ENCODE measurements at places on chromosomes 16 and 17.

- DNase-seq, result no peak
Measured at GRCh38 chr16:53925526-53925925, 221.6 kb downstream of the FTO start.

GRCh38 chr16:6600167-6600566 is 732.5 kb upstream of the RBFOX1 start:
- DNase-seq, result no peak

DNA sequence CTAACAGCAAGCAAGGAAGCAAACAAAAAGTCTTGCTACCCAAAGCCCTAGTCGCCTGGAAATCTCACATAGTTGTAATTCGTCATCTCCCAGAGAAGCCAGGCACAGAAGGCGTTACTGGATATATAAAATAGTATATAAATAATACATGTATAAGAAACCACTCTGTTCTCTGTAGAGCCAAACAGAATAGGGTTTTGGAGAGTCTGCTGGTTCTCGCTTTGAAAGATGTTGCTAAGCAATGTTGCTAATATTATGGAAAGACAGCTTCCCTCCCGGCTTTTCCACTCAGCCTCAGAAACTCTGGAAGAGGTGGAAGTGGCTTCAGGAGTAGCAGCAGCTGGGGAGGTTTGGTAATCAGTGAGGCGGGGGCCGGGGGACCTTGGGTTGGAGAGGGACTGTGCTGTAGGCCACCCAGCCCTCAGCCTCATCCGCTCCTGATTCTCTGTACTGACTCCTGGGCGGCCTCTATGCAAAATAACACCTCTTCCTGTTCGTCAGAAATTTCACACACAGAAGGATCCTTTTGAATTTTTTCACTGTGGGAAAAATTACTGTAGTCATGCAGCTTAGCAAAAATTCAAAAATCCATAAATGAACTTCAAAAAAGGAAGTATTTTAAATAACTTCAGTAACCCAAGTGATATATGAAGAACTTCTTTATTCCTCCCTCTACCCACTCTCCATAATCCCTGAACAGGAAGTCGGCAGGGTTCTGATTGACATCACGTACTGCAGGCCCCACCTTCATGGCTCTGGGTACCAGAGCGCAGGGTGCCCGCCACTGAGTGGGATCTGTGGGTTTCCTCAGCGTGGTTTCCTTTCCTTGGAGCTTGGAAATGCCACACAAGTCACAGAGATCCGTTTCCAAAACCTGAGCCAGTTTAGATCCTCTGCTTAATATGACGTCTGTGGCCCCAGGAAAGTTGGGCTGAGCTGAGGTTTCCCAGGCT is 51.4 kb downstream of the RAP1GAP2 start:
- DNase-seq, result no peak

DNA sequence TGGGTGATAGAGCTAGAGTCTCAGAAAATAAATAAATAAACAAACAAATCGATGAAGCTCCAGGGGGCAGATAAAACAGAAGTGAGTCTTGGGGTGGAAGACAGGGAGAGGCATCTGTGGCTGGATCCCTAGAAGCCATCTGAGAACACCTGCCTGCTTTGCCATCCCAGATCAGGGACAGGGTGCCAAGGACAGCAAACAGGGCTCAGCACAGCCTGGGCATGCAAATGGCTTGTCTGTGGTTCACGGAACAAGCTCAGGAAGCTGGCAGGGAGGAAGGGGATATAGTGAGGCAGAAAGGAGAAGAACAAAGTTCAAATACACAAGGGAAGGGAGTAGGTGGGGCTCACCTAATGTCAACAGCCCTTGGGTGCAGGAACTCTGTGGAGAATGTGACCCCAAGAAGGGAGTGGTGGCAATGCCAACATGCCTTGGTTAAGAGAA is 27.5 kb downstream of the TRIM25 start:
- DNase-seq, result no peak

GRCh38 chr17:79707931-79708891 is 22.5 kb upstream of the ENPP7 start:
- DNase-seq, result no peak

DNA sequence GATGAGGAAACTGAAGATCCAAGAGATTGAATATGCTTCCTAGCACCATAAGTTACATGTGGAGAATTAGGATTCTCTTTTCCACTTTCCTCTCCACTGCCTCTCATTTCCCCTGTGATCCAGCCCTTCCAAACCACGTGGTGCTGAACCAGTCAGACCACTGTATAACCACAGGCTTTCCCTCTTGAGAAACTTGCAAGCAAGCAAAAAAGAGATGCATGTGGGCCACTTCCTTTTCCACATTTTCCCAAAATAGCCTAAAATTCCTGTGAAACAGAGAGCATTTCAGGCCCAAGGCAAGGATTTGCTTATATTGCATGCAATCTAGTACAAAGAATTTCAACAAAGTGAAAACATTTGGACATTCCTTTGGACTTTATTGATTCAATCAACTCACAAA is 59.3 kb upstream of the KSR1 start:
- peak; percentile 69 for DNase-seq

- no peak for DNase-seq
Measured at GRCh38 chr17:52383493-52384100, 225.1 kb upstream of the CA10 start.

DNA sequence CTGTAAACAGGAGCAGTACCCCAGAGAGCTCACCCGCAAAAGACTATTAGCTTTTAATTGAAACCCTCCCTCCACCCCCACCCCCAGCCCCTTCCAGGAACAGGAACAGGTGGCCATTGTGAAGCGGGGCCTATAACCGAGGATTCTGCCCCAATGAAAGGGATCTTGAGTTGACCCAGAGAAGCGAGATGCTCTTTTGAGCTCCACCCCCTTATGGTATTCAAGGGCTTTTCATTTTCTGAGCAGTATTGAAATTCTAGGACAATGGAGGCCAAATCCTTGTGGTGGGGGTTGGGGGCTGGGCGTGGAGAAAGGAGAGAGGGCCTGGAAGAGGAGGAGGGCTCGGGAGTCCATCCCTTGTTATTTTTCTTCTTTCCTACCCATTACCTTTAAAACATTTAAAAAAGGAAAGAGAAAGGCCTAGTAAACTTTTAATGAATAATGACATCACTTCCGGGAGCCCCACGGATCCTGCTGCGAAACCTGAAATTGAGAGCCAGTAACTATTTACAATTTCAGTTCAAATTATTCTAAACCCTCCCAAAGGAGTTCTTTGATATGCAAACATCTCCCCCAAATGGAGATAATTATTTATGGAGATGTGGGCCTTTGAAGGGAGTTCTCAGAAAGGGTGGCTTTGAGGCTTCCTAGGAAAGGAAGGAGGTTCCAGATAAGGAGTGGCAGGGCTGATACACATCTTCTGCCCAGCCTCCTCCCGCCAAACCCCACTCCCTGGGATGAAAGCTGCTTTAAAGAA is 30.5 kb downstream of the HS3ST3B1 start:
- no peak for DNase-seq

GRCh38 chr16:75195811-75196790 is 10.9 kb downstream of the CTRB2 start:
- DNase-seq, result no peak

GRCh38 chr17:1153795-1154546 is 25.8 kb downstream of the ABR start:
- DNase-seq, result peak; percentile 24

GRCh38 chr17:40176754-40177110 is 538 bp upstream of the RAPGEFL1 start:
- DNase-seq, result no peak

DNA sequence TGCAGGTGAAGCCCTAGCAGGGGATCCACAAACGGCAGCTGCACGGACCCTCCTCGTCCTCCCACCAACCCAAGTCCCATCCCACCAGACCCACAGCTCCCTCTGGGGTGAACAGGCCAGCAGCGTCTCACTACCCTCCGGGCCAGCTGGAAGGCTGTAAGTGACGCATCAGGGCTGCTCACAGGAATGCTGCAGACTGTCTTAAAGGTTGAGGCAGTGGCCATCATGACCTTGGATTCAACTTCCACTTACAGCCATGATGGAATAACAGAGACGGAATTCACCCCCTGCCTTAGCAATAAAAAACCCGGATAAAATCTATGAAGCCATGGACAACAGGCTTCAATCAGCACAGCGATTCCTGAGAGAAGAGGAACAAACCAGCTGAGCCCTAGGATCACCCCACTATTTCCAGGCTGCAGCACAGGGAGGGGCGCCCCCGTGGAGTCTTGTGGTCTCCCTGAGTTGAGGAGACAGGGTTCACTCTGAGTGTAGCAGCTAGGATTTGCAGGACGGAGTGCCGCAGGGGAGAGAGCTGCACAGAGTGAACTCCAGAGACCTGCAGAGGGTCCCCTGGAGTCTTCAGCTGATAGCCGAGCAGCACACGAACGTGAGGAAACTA is 10.5 kb downstream of the FAM83G start:
- no peak for DNase-seq

DNA sequence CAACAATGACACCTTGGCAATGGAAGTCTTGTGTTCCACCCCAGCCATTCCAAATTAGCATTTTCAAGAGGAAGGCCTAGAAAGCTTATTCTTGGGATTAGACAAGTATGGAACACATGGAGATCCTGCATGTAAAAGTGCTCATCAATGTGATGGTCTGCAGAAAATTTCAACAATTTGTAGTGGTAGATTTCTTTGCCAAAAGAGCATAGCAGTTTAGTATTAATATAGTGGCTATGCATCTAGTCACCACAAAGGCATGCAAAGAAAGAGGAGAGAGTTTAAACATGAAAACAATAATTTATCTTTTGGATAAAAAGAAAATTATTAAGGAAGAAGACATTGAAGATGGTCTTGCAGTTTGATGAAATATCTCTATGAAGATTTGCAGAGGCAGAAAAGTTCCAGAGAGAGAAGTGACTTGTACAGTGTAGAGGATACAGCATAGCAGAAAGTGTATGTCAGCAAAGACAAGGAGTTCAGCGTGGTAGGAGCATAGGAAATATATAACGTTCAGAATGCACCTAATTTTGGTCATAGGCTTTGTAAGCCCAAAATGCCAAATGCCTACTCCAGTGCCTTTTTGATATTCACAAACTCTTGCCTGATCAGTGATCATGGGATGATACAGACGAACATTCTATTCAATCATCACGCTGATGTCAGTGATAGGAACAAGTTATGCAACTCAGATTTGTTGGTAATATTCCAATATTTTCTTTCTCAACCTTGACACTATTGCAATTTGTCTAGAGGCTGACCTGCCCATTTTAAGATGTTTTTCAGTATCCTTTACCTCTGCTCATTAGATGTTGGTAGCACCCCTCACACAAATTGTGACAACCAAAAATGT is 727.9 kb upstream of the SOX9 start:
- DNase-seq, result no peak

DNA sequence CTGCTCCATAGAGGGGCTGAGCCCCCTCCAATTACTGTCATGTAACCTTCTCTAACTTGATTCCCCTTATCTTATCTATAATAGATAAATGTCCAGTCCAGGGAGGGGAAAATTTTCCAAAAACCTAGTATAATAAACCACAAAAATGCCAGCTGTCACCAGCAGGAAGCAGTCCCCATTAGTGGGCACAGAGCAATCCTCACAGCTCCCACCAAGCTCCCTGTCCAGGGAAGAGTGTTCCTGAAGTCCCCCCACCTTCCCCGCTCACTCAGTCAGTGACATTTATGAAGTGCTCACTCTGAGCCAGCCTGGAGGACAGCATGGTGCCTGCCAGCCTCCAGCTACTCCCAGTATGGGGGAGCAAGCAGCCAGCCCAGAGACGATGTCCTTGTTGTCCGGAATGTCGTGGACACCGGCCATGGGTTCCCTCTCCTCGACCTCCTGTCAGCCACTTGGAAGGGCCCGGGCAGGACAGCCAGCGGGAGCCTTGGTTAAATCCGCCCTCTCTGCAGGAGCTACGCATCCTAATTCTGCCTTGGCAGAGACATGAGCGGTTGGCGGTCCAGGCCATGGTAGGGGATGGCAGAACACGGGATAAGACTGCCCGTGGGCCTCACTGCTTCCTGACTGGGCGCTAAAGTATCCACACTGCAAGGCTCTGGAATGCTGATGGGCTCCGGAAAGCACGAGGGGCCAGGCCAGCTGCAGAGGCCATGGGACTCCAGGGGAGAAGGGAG is 102.0 kb upstream of the CDH5 start:
- DNase-seq, result no peak

DNA sequence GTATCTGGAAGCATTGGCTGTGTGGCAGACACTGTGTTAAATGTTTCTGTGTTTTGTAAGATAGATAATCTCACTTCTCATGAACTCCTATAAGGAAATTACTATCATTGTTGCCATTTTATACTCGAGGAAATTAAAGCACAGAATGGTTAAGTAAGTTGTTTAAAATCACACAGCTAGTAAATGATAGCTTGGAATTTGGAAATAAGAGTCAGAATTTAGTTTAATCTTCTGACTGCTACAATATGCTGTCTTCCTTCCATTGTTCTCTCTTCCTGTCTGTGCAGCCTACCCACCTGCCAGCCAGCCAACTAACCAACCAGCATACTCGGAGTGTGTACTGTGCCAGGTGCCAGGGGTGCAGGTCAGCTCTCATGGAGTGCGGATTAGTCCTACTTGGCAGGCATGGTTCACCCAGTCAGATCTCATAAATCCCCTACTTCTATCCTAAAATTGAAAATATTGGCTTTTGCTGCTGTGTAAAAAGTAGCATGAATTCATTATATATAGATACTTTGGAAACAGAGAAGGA is 79.9 kb upstream of the LGALS9 start:
- no peak for DNase-seq

DNA sequence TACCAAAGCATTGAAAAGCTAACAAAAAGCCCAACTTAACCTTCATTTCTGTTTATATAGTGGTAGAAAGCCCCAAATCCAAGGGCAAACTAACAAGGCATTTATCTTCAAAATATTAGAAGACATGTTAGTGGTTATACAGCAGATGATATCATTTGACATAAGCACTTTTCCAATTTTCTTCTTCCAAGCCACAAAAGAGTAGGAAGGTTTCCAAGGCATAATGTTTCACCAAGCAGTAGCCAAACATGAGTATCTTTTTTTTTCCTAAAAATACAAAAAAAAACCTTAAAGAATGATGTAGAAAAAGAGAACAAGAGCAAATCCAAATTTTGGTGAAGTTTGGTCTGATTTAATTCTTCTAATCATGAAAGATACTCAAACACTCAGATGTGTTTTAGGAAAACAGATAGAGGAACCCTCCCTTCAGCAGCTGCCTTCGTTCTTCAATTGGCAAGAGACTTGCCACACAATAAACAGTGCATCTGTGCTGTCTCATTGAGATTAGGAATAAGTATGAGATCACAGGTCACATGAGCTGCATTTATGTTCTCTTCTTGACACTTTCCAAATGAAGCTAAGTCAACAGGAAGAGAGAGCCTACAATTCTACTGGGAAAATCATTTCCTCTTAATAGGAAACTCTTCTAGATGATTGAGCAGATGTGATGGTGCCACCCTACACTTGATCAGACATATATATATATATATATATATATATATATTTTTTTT is 106.7 kb downstream of the TTC19 start:
- DNase-seq, result peak; percentile 25

GRCh38 chr16:68786685-68787418 is 49.8 kb downstream of the CDH1 start:
- peak; percentile 21 for DNase-seq
